ENCODE measurements at places on chromosomes 6 and 20.

DNA sequence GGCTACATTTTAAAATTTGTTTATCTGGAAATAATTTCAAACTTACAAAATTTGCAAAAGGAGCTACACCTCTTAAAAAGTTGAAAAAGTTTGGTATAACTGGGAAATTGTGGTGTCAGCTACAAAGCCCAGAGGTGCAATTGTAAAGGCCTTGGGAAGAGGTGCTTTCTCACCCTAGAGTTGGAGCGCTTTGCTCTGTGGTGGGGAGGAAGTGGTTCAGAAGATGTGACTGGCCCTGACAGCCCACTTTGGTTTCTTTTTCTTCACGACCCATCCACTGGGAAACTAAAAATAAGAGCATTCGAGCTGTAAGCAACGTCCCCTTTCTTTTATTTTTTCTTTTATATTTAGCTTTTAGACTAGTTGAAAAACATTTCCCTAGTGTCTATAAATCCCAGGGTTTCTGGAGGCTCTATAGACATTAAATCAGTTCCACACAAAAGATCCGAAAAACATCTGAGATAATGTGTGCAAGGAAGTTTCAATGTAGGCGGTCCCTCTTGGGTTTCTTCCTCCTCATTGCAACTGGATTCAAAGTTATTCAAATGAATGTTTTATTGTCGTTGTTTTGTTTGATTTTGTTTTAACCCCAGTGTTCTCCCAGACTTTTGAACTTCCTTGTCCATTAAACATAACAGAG is 397.8 kb downstream of the KIF16B start:
- no peak for DNase-seq

- no peak for DNase-seq
Observed at GRCh38 chr6:46281110-46281509, 110.3 kb upstream of the ENPP5 start.

DNA sequence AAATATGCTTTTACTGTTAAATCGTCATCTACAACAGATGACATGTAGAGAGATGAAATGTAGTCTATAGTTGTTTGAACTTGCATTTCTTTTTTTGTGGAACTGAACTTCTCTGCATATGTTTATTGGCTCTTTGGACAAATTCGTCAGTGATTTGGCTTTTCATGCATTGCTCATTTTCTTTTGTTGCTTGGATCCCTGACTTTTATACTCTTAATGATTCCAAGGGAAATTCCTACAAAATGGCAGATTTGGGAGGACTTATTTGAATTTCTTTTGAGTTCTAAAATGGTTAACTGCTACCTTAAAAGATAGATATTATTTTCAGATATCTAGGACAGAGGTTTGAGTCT is 65.4 kb downstream of the UTRN start:
- no peak for DNase-seq

- no peak for DNase-seq
Observed at GRCh38 chr20:36017048-36017951, 48.9 kb downstream of the CNBD2 start.

- DNase-seq = no peak
Observed at GRCh38 chr20:26167499-26167898, 470.8 kb upstream of the ZNF337 start.

DNA sequence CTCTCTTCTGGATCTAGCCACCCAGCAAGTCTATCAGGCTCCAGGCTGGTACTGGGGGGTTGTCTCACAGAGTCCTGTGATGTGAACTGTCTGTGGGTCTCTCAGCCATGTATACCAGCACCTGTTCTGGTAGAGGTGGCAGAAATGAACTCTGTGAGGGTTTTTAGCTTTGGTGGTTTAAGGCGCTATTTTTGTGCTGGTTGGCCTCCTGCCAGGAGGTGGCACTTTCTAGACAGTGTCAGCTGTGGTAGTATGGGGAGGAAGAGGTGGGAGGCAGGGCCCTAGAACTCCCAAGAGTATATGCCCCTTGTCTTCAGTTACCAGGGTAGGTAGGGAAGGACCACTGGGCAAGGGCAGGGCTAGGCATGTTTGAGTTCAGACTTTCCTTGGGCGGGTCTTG is 75.8 kb downstream of the SNAP91 start:
- DNase-seq = no peak

DNA sequence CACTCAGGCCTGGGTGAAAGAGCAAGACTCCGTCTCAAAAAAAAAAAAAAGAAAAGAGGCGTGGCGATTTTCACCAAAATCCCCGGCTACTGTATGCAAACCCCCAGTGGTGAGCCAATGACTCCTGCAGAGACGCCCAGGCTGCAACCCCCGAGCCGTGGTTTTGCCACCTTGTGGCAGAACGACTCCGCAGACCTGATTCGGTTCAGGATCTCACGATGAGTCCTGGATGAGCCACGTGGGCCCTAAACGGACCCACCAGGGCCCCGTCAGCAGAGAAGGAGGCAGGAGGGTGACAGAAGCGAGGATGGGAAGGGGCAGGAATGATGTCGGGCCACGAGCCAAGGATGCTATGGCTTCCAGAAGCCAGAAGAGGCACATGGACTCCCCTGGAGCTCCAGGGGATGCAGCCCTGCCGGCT is 42.5 kb downstream of the SLC2A4RG start:
- no peak for DNase-seq

DNA sequence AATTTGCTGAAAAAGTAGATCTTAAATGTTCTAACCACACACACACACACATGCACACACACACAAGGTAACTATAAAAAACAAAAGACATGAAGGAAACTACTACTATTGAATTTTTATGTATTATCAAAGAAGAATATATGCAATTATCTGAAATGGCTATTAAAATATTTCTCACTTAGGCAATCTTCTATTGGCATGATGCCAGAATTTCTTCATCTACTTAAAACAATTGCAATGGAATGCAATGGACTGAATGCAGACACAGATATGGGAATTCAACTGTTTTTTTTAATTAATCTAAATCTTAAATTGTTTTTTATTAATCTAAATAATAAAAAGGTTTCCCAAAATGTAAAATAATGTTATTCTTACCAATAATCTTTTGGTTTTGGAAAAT is 152.6 kb upstream of the SMLR1 start:
- DNase-seq = no peak

DNA sequence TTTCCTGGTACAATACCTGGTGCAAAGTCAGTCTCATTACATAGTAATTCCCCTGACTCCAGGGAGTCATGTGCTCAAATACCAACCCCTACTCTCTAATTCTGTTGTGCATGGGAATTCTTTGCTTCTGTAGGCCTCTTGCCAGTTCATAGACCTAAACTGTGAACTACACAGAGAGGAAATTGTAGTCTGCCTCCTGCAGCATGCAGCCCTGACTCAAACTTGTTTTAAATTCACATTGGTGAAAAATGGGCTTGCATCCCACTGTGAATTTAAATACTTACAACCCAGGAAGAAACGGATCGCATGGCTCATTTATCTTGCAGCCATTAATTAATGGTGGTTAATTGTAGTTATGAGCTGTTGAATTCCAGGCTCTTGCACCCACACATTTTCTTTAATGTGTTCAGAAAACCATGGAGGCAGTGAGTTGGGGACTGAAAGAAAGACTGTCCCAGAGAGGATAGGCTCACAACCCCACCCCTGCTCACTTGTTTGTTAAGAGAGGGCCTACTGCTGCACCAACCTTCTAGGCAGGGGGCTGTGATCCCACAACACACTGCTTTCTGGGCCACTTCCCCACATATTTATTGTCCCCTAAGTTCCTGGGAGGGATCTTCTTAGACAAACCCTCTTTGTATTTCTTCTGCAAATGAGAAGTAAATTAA is 579.1 kb downstream of the DHX35 start:
- DNase-seq = no peak

GRCh38 chr6:105677671-105678475 is 275.0 kb upstream of the PREP start:
- no peak for DNase-seq

DNA sequence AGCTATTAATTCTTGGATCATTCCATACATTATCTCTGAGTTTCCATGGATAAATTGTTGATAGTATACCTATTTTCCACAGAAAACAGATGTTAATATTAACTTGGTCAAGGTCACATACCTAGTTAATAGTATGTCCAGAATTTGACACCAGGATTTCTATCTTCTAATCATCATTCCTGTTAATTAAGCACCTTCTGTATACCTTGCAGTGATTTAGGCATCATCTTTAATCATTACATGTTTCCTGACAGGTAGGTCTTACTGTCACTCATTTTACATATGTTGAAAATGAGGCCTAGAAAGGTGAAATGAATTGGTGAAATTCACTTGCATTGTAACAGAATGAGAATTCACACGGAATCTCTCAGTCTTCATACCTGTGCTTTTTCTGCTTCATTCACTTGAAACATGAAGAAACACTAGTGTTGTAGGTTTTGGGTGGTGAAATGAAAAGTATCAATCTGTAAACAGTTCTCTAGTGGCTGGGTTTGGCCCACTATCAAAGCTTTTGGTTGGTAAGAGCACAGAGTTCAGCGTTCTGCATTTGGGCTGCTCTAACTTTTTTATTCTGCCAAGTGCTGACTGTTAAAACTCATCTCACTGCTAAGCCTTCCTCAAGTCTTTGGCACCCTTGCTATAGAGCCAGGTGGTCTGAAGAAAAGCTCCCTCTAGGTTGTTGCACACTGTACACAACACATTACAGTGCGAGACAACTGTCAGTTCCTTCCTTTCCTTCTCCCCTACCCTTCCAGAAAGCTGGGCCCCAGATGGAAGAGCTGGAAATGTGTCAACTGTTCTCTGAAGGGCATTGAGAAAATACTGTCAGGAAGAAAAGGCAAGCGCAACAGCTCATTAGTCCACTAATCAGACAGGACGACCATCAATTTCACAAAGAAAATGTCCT is 57.8 kb upstream of the C20orf144 start:
- no peak for DNase-seq

Measured in stimulated activated CD8-positive, alpha-beta memory T cell treated with anti-CD3 and anti-CD28 coated beads, Interleukin-4, amount 100 ng/mL, for 1 hour (primary cell).